ENCODE measurements at places on chromosomes 5 and 9.

DNA sequence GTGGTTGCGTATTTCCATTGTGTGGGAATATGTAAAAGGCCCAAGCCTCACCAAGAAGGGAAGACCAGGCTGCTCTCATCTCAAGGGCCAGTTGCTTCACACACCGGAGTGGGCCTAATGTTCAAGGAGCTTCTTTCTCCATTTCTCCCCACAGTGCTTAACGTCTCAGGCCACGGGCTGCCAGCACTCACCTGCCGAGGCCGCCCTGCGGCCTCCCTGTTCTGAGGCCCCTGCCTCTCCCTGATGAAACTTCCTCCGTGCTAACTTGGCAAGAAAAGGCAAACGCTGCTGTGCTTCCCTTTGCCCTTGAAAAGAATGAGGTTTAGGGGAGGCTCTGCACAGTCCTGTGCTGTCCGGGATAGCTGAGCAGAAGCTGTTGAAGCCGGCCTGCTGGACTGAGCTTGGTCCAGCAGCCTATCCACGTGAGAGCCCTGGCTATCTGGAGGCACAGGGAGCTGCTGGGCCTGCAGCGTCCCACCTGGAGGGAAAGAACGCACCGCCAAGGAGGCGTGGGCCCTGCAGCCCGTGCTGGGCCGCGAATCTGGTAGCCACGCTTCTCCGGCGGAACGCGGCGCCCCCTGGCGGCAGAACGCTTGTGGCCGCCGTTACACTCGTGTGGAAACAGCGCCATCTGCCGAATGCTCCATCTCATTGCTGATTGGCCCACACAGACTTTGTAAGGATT lies 73.5 kb upstream of the PRSS3 start:
- DNase-seq: peak; percentile 83

DNA sequence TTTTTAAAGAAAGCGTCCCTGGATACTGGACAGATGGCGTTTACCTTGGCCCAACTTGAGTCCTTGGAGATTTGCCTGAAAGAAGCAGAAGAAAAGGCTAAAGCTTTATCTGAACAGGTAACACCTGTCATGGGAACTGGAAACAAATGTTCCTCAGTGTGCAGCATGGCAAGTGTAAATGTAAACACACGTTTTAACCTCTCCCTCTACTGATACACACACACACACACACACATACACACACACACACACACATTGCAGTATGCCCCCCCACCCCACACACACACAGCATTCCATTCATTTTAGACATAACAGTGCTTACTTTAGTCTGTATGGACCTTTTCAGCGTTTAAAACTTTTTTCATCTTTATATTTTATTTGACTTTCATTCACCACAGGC lies 51.1 kb downstream of the CCDC192 start:
- DNase-seq: no peak

DNA sequence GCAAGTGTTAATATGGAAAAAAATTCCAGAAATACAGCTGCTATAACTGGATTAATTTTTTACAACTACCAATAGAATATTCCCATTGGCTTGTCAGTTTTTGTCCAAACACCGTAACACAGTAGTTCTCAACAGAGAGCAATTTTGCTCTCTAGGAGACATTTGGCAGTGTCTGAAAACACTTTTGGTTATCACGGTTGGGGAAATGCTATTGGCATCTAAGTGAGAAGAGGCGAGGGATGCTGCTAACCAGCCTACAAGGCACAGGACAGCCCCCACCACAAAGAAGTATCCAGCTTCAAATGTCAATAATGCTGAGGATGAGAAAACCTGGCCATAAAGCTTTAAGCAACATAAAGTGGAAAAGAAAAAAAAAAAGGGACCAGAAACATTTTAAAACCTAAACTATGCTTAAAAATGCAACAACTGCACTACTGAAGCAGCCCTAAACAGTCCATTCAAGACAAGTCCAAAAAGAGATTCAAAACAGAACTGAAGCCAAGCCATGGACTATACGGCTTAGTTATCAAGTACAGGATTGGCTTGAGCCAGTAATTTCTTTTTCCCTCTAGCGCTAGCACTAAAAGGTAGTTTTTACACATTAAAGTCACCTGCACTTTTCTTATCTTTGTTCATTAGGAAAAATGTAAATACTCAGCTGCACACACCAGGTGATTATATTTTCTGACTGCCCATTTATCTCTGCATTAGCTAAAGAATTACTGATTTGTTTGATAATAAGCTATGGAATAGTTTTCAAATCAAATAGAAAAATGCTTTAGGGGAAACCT lies 83.9 kb downstream of the NR3C1 start:
- DNase-seq: no peak

GRCh38 chr9:90827181-90827871 lies 25.7 kb downstream of the SYK start:
- DNase-seq: no peak

DNA sequence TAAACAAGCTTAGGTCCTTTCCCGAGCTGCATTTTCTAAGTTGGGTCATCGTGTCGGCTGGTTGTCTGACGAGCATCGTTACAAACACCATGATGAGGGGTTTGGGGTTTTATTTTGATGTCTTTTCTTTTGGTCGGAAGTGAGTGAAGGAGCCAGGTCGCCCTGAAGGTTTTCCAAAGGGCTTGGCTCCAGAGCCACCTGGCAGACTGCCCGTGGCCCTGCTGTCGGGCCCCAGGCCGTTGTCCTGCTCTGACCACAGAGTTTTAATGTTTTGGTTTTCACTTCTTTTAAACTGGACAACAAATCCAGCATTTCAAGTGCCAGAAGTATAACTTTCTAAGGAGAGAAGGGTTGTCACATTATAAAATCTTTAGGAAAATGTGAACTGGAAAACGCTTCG lies 42.3 kb downstream of the TENT4A start:
- DNase-seq: no peak

DNA sequence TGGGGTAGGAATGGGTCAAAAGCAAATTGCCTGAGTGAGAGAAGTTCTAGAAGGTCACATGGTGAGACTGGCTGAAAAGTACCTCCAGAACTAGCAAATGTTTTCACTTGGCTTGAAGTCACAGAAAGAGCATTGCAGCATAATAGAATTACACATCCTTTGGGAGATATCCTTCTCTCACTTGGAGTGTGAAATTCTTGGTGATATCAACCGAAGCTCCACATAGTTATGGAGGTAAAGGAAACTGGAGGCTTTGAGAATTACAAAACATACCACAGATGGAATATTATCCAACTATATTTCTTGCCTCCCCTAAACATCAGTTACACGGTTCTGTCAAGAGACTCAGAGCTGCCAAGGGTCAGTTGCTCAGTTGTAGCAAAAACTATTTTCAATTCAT lies 182.4 kb downstream of the SEMA5A start:
- DNase-seq: no peak

- no peak for DNase-seq
Measured at GRCh38 chr9:123820139-123820538, 109.8 kb downstream of the DENND1A start.

GRCh38 chr9:79273311-79273710 lies 298.5 kb upstream of the TLE4 start:
- DNase-seq: no peak

DNA sequence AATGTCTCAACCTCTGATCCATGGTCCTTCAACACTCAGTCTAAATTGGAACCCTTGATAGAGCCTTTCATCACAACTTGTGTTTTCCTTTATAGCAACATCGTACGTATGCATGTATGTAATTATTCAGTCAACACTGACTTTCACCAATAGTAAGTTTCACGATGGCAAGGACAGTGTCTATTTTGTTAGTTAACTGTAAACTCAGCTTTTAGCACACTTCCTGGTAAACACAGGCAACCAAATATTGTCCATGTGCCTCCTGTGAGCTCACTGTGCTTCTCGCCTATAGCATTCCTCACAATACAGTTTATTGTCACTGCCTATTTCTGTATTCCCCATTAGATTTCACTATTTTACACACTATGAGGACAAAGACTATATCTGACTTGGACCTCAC lies 323.1 kb downstream of the DEPDC1B start:
- no peak for DNase-seq

DNA sequence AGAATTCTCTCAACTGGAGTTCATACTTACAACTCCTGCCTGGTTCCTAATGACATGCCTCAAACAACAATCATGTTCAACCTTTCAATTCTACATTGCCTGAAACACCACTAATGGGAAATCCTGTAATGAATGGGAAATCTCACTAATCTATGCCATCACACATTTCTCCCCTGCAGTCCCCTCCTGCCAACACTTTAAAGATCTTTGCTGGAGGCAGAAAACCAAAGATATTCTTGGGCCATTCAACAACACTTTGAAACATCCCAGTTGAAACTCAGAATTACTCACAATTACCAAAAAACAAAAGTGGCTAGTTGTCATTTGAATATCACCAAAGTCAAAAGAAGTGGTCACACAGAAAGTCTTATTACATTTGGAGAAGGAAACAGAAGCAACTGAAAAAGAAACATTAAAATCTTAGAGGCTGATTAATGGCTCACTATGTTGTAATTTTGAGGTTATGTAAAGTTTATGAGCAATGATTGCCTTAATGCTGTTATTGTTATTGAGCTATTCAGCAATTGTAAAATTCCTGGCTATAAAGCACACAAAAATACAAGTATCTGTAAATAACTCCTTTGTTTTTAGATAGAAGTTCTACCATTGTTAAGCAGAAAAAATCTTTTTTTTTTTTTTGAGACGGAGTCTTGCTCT lies 313.4 kb upstream of the SLC30A5 start:
- no peak for DNase-seq

DNA sequence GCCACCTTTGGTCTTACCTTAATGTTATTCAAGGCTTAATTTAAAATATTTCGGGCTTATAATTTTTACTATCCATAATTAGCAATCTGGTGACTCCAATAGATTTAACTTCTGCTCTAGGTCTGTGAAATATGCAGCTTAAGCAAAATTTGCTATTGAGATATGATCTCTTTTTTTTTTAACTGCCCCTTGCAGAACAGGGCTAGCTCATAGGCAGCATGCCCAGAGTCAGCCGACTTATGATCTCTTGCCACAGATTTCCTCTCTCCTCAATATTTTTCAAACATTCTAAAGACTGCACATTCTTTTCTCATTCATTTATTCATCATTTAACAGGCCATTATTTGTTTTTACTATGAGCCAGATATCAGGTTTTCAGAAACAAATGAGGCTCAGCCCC lies 4.5 kb downstream of the TTC23L start:
- no peak for DNase-seq

GRCh38 chr9:134438195-134438788 lies 112.0 kb downstream of the RXRA start:
- DNase-seq: no peak

- DNase-seq: no peak
Measured at GRCh38 chr9:98797491-98797890, 1.1 kb upstream of the ANKS6 start.

DNA sequence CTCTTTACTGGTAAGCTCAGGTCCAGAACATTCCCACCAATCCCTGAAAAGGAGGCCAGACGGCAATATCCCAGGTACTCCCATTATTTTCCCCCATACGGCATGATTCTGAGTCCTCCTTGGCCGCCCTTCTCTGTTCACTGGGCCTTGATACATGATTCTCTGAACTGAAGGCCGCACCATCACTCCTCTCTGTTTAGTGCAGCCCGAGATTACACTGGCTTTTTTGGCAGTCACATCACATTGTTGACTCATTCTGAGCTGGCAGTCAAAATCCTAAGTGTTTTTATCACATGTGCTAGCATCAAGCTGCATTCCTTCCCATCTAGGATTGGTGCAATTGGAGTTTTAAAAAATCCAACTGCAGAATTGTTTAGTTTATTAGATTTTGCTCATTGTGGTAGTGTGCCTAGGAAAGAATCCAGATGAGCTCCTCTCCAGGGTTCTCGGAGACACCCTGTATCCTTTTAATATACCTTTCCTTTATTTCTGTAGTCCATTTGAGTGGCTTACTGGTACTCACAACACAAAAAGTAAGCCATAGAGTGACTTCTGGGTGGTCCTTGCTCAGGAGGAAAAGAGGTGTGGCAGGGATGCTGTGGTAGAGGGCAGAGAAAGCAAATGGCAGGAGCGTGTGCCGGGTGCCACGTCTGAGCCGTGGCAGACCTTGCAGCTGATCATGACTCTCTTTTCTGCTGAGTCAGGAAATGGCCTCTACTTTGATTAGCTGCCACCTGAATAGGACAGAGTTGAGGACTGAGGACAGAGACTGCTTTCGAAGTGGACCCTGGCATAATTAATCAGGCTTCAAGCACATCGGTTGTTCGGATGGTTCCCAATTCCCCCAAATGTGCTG lies 121.1 kb upstream of the IL12B start:
- DNase-seq: no peak

DNA sequence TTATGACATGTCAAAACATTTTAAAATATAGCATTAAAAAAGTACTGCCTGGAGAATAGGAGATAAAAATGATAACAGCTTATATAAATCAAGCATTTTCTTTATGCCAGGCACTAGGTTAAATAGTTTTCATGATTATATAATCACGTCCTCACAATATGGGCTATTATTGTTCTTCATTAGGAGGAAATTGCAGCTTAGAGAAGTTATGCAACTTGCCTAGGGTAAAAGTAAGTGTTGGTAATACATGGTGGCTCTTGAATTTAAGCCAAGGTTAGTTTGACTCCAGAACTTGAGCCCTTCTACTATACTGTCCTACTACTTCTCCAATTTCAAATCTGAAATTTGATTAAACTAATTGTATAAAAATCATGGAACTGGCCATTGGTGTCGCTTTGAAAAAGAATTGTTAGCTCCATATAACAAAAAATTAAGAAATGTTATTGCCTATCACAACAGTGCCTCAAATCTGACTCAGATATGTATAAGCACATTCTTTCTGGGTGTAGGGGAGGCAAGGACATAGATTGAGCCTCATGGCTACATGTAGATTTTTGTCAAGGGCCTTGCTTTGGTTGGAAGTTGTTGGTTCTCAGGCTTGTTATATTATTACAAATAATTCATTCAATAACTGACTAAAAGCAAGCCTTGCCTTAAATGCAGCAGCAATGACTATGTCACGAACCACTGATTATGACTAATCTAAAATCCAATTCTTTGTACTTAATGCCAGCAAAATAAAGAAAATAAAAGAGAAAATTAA lies 223.5 kb upstream of the DAB2 start:
- no peak for DNase-seq

DNA sequence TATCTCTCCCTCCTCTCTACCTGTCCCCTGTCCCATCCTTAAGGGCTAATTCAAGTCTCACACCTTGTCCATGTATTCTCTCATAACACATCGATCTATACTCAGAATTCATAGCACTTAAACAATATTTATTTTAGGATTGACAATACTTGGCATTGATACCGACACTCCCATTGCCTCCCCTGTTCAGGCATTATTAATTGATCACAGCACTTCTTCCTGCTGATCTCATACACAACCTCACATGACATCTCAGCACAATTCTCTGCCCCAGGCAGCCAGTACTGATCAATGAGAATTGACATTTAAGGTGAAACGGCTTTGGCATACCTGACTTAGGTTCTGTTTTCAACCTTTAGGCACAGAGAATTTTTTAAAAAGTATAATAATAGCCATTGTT lies 582.4 kb upstream of the BRINP1 start:
- no peak for DNase-seq

Data from NCI-H1092 treated with DMSO at 0.1 percent for 48 hours (cell line).